ENCODE measurements at places on chromosomes 2 and 18.

DNA sequence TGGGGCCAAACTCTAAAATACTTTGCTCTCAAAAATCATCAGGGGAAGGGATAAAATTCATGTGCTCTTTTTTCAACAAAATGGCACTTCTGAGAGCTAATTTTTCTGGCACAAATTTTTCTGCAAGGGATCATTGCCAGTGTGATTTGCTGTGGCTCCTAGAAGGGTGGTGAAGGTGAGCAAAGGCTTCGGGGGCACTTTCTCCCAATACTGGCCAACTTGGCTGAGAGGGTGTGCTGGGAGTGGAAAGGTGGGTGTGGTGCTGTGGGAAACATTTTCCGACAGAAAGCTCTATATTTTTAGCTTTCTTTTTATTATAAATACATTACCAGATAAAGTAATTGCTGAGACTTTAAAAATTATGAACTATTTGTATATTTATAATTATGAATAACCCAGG is 419 bp downstream of the SMYD1 start:
- DNase-seq: no peak

- no peak for DNase-seq
These were observed 74.4 kb downstream of the SOX11 start for GRCh38 chr2:5766561-5766960.

- DNase-seq: no peak
These were observed 72.3 kb downstream of the CMPK2 start for GRCh38 chr2:6793371-6793770.

DNA sequence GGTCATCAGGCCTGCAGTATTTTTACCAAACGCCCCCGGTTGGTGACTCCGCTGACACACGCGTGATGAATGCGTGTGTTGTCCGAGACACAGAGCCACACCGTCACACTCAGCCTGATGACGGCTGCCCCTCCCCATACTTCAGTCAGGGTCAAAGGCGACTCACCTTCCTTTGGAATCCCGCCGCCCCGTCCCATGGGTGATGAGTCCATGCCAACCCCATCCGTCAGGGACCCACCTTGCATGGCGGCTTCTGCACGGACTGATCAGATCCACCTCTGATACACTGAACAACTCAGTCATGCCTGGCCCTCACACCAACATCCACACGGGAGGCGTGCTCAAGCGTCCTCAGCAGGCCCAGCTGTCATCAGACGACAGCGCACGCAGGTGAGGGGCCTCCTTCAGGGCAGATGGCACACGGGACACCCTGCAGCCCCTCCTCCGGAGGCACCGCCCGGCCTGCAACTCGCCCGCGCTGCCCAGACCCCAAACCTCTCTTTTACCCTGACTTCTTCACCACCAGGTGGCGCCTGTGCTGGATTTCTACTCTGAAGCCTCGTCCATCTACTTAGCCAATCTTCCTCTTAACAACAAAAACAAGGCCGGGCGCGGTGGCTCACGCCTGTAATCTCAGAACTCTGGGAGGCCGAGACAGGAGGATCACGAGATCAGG is 89.2 kb downstream of the ZNF516 start:
- peak; percentile 42 for DNase-seq

DNA sequence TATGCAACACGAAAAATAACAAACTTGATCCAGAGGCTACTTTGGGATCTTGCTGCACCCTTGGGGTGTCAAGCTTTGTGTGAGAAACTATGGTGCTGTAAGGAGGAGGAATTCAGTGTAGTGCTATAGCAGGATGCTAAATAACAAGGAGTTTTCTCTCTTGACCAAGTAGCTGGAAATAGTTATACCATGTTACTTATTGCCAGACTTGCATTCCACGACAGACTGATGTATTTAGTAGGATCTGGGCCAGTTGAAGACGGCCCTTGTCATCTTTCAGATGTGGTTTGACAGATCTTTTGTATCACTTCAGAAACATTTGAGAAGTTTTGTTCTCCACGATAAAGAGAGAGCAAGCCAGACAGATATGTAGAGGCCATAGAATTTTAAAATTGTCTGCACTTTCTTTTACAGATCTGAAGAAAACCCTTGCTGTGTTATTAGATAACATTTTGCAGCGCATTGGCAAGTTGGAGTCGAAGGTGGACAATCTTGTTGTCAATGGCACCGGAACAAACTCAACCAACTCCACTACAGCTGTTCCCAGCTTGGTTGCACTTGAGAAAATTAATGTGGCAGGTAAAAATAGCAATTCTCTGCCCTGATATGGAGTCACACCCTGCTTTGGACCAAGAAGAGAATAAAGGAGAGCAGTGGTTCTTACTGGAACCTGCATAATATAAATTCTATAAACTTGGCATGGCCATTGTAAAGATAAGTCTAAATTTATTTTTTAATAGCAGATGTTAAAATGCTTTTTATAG is 16.3 kb downstream of the MGAT5 start:
- DNase-seq: no peak

- DNase-seq: no peak
These were observed 184.8 kb upstream of the SOX11 start for GRCh38 chr2:5507367-5507766.

DNA sequence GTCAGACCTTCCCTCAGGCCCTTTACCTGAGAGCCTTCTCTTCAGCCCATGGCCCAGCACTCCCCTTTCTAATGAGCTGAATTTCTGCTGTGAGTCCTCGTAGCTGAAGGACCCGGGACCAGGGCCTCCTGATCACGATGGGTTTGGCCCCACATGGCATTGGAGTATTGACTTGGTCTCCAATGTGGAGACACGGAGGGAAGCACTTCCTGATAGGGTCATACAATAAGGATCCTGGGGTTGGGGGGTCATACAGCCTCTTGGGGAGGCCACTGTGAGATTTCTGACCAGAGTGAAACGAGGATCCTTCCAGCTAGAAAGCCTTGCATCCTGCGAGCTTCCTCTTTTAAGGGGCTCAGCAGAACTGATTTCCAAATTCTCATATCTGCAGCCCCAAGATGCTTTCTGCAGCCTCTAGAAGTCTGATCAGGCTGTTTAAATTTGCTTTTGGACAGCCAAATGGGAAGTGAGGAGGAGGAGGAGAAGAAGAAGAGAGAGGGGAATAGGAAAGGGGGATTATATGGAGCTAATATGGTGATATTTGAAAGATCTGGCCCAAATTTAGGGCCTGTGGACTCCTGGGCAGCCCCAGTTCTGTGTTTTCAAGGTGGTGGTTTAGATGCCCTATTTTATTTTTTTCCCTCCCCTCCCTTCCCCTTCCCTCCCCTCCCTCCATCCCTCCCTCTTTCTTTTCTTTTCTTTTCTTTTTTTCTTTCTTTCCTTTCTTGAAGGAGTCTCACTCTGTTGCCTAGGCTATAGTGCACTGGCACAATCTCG is 38.9 kb downstream of the RHOB start:
- no peak for DNase-seq

GRCh38 chr2:150234787-150235446 is 252.6 kb downstream of the RND3 start:
- peak; percentile 91 for DNase-seq

- no peak for DNase-seq
These were observed 2.0 kb upstream of the BZW1 start for GRCh38 chr2:200809506-200810251.

DNA sequence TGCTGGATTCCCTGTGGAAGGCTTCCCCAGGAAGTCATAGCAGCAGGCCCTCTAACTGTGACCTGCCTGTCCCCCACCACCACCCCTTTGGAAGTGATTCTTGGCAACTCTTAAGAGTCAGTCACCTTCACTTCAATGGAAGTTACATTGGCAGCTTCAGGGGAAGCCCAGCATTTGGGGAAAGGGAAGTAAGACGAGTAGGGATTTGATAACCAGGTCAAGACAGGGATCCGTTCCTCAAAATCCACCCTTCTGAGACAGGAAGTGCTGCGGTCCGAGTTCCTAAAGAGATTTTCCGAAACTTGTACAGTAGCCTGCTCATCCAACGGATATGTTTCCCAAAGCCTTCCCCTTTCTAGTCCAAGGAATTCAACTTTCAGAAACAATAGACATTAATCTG is 54.2 kb downstream of the MRPL35 start:
- DNase-seq: no peak

DNA sequence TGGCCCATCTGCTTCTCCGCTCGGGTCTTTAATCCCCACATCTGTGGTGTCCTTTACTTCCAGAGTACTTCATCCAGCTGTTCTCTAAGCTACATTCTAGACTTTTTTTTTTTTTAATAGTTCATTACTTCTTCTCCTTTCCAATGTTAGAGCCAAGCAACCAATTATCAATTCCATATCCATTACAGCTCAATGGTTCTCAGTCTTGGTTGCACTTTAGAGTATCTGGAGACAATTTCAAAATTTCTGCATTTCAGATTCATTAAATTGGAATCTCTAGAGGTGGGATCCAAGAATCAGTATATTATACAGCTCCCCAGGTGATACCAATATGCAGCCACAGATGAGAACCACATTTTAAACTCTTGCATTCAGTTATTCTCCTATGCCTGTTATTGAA is 43.9 kb upstream of the ZSWIM2 start:
- no peak for DNase-seq

GRCh38 chr2:65380255-65380654 is 52.1 kb downstream of the SPRED2 start:
- no peak for DNase-seq

DNA sequence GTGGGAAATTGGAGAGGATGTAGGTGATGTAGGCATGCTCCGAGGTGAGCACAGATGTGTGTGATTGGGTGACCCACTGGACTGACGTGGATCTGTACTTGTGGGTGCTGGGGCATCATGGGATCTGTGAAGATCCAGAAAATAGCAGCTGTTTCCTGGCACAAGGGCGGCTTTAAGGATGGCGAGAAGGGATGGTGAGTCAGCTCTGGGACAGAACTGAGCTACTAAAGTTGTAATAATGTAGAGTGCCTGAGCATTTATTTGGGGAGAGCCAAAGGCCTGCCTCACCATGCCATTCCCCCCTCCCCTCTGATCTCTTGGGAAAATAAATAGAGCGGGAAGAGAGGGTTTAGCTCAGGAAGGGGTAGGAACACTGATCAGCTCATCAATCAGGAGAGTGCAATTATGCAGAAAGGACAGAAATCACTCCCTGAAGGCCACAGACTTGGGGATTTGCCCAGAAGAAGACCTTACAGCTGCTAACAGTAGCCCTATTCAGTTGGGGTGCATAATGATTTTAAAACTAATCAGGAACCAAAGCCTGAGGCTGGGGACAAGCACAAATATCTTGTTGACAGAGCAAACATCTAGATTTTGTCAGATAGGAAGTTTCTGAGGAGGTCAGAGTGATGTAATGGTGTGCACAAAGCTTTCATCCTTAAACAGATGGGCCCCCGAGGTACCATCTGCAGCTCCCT is 30.3 kb downstream of the TANC1 start:
- DNase-seq: peak; percentile 35

- DNase-seq: no peak
These were observed 85.9 kb downstream of the GLI2 start for GRCh38 chr2:120821446-120822160.

- DNase-seq: no peak
These were observed 8.8 kb downstream of the ATIC start for GRCh38 chr2:215320679-215321078.

DNA sequence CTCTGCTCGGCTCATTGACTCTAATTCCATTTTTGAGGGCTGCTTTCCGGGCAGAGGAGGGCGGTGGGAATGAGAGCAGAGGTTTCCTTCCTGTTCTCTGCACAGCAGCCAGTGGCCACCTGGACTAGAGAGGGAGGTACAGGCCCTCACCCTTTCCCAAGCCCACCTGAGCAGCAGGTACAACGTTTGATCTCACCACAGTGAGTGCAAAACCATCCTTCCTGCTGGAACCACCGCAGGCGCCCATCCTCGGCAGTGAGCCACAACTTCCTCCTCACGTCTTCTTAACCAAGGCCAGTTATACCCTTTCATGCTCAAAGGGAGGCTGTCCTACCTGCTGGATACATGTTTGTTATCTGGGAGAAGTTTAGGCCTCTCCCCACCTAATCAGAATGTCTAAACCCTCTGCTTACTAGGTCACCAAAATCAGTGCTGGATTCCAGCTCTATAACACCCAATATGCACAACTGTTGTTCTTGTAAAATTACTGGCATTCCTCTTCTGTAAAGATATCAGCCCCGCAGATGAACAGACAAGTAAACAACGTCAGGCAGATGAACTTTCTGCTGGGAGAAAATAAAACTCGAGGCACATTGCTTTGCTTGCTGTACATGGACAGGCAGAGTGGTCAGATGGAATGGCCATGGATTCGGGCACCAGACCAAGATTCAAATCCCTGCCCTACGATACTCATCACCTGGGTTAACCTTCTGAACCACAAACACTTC is 191.4 kb downstream of the SH3RF3 start:
- no peak for DNase-seq

DNA sequence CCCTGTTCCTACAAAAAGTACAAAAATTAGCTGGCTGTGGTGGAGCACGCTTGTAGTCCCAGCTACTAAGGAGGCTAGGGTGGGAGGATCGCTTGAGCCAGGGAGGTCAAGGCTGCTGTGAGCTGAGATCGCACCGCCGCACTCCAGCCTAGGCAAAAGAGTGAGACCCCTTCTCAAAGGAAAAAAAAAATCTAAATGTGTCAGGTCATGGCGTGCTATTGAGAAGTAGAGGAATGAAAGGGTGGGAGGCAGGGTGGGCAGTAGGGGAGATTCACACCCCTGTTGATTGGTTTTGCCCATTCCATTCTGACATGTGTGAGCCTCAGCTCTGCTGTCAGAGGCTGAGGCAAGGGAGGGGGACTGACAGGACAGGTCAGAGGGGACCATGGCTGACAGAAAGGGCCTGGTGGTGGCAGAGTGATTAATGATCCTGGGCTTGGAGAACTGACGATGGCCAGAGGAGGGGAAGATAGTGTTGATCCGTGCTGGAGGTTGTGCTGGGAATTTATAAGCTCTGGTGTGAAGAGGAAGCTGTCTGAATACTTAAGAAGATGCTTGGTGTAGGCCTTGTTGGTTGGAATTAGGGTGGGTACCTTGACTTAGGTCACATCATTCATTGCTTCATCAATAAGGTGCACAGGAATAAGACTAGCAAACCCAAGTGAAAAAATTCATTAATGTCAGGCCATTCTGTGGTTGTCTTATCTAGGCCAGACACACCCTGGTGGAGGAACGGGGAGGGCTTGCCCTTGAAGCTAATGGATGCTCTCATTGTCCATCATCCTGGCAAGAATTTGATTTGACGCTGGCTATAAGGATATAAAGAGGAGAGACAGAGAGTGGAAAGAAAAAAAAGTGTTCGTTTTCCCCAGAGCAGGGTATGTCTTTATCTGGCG is 19.1 kb upstream of the SMARCAL1 start:
- no peak for DNase-seq

DNA sequence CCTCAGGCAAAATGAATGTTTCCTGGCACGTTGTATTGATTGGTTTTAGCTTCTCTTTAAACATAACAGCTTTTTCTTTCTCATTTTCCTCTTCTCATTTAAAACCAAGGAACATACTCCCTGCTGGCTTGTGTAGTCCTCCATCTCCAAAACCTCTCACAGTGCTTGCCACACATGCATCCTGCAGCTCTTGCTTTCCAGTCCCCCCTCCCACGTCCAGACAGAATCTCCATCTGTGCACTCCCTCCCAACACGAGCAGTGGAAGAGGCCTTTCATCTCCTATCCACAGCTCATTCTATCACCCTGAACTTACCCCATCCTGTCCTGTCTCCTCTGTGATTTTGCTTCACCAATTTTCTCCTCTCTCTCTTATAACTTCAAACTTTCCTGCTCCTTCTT is 99.6 kb upstream of the THSD7B start:
- DNase-seq: no peak
